ENCODE measurements at places on chromosomes 2 and 18. TPM values are rescaled to one million over a fixed set of nuclear protein-coding genes. Genes with fewer than 3 reads are reported as not detected.

CNRIP1 gene
- 53.9 TPM for total RNA-seq

GRCh38 chr2:28869494-28870145 lies 489 bp downstream of the TRMT61B start:
- DNase-seq = no peak

DNA sequence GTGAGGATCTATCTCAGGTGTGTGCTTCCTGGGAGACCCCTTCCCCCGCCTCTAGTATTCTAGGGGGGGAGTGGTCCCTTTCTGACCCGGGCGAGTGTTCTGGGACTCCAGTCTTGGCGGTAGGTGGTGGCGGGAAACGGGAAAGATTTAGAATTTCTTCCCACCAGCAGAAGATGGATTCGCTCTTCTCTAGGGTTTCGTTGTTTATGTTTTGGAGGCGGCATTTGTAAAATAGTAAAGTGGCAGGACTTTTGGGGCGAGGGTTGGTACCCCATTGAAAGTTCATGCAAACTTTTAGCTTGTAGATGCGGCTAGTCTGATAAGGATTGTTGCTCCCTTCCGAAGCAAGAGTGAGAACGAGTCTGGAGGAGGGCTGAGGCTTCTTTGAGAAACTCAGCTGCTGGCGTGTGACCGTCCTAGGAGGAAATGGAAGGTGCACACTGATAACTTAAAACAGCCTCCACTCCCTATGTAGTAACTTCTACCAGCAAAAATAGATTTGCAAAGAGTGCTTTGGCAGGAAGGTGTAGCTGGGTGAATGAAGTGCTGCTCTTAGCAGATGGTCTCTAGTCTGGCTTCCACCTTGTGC lies 412 bp downstream of the GPD2 start:
- DNase-seq = peak; percentile 27

LRP2 gene
- not detected for total RNA-seq

SNORC gene
- 0.24 TPM for total RNA-seq

CERKL gene
- not detected for total RNA-seq

DNA sequence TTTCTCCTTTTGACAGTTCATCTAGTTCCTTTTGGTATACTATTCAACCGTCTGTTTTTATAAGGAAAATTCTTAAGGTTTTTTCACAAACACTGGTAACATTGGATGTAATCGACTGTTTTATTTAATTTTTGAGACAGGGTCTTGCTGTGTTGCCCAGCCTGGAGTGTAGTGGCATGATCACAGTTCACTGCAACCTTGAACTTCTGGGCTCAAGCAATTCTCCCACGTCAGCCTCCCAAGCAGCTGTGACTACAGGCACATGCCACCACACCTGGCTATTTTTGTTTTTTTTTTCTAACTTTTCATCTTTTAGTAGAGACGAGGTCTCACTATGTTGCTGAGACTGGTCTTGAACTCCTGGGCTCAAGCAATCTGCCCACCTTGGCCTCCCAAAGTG lies 104.4 kb upstream of the DNMT3A start:
- no peak for DNase-seq

GRCh38 chr2:155692106-155692505 lies 640.4 kb downstream of the NR4A2 start:
- DNase-seq = no peak

CYP26B1 gene
- 3.5 TPM for total RNA-seq

DCDC2C gene
- total RNA-seq = not detected

- no peak for DNase-seq
These were observed 2.6 kb upstream of the HNRNPLL start for GRCh38 chr2:38605298-38605830.
